NCI-H2107 (cell line): ENCODE measurements at places on chromosomes 7 and 10.
A peak's percentile ranks its signal among the peaks of the same experiment; 100 is the strongest.

DNA sequence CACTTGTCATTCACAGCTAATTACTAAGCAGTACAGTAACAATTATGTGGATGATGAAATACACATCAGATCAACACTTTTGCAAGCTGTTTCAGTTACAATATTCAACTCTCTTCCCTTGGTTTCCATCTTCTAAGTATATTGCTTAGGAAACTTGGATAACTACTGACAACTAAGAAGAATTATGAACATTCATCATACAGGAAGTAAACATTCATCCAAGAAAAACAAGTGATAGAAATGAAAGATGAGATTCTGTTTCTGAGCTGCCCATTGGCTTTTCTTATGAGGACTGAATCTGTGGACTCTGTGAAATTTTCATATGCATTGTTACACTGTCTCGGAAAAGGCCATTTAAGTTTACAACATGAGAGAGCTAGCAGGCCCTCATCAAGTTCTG lies 240.2 kb downstream of the PRKG1 start:
- DNase-seq: no peak

GRCh38 chr10:32330214-32330613 lies 16.7 kb downstream of the EPC1 start:
- DNase-seq: no peak

DNA sequence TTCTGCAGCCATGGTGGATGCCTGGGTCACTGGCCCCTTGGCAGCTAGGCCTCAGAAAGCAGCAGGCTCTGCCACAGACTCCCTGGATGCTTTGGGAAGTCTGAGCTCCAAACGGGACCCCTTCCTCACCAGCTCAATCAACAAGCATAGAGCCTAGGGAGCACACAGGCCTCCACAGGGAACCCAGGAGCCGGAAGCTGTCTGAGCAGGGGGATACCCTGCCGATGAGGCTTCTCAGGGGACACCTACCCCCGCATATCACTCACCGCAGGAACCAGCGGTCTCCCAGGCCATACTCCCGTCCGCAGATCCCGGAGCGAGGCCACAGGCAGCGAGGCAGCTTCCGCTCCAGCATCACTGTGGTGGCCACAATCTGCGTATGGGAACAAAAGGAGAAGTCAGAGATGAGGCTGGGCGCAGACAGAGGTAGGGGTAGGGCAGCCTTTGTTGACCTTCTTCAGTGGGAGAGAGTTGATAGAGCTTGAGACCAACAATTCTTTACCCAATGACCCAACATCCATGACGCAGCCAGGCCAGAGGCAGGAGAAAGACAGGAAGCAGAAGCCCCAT lies 13.4 kb downstream of the TRPV6 start:
- DNase-seq: no peak

DNA sequence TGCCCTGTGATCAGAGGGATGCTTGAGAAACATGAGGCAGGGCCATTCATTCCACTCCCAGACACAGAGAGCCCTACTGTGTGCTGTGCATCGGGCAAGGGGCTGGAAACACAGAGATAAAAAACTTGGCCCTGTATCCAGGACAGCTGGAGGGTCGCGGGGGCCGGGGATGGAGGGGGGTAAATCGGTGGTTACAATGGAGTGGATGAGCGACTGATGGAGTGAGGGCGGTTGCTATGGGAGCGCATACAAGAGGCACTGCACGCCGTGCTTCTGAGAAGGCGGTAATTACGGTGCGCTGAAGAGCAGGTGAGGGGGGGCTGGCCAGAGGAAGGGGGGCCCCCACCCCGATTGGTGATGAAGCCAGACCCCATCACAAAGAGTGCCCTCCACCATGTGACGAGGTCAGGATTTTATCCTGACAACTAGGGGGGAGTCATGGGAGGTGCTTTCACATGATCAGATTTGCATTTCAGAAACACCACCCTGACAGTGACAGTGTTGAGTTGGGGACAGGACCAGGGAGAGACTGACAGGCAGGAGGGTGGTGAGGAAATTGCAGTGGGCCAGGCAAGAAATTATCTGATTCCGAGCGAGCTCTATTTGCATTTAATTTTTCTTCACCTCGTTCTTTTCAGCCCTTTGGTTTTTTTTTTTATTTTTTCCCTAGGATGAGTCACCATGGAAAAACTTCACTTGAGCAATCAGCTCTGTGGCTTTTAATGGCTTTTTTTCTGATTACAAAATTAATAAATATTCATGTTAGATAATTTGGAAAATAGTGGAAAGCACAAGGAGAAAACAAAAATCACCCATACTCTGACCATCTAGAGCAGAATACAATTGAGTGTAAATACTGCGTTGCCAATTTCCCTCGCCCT lies 7.8 kb downstream of the CPA5 start:
- peak; percentile 64 for DNase-seq

DNA sequence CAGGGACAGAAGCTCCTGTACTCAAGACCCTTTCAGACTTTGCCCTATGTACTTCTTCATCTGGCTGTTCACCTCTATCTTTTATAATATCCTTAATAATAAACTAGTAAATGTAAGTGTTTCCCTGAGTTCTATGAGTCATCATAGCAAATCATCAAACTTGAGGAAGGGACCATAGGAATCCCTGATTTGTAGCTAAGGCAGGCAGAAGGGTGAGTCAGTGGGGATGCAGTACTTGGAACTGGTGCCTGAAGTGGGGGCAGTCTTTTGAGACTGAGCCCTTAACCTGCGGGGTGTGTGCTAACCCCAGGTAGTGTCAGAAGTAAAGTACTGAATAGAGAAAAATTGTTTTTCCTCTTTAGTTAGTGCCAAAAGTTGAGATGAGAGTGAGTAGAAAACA lies 6.2 kb upstream of the TMEM243 start:
- DNase-seq: no peak

DNA sequence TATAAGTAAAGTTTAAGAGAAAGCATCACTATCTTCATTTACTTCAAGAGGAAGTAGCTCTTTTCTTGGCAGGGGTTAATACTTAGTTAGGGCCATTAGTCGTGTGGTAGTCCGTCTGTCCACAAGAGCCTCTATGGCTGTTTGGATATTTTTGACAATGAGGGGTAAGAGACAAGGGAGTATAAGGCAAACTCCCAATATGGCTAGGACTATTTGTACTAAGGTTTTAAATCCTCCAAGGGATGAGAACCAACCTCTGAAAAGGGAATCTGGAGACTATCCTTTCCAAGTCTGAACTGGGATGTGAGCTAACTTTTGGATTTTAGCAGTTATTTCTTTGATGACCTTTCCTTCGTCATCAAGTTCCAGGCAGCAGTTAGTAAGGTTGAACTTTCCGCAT lies at the start of gene ZNF117:
ZNF117 (minus strand) TSS at position 101 of the 400 bp plus-strand sequence.
- no peak for DNase-seq

- DNase-seq: no peak
Measured at GRCh38 chr7:156475666-156476065, 164.9 kb upstream of the RNF32 start.
